Liver (tissue), 10 donors: ENCODE measurements at places on chromosomes 2 and 18. TPM values are rescaled to one million over a fixed set of nuclear protein-coding genes. Genes with fewer than 3 reads are reported as not detected.

DNA sequence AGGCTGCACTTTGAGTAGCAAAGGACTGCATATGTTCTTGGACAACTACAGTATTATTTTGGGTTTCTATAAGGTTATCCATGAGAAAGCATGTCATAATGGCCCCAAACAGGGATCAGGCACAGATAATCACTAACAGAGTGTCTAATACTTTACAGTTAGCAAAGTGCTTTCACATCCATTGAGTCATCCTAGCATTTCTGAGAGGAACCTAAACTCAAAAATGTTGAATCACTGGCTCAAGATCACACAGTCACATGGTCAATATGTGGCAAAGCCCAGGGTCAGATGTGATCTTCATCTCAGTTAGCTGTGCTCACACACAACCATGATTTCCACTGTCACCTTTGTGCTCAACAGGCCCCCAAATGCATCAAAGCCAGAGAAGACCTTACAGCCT is 156.1 kb upstream of the VRK2 start:
- no peaks in the 10 kb centered on the region for H3K4me1 ChIP-seq
- H3K27me3 ChIP-seq = no peaks in the 10 kb centered on the region
- H3K27ac ChIP-seq = no peak overlapping the region
- no peaks in the 10 kb centered on the region for H3K36me3 ChIP-seq

DNA sequence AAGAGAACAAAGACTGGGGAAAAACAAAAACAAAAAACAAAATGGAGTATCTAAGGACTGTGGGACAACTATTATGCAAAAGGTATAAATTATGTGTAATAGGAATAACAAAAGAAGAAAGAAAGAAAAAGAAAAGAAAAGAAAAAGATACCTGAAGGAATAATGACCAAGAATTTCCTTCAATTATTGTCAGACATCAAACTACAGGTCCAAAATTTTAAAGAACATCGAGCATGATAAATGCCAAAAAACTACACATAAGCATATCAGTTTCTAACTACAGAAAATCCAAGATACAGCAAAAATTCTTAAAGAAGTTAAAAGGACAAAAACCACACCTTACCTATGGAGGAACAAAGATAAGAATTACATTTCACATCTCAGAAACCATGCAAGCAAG is 93.0 kb downstream of the SPIRE1 start:
- no peaks in the 10 kb centered on the region for H3K36me3 ChIP-seq
- H3K27me3 ChIP-seq = no peaks in the 10 kb centered on the region
- H3K4me1 ChIP-seq = no peaks in the 10 kb centered on the region

DNA sequence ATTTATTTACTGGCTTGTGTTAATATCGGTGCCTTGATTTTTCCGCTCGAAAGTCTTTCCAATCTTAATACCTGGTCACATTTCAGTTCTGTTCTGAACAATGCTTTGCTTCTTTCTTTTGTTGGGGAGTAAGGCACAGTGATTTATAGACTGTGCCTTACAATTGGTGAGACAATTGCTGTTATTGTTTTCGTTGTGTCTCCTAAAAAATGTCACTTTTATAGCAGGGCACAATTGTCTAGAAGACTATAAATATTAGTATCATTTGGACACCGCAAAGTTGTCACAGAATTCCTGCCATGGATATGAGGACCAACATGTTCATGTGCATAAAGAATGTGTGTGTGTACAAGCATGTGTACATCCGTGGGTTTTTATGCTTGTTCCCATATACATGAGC is 231.9 kb downstream of the INSIG2 start:
- no peak overlapping the region for H3K27ac ChIP-seq
- no peak overlapping the region for H3K4me3 ChIP-seq
- H3K36me3 ChIP-seq = no peaks in the 10 kb centered on the region
- no peak for DNase-seq

Gene EFHD1
- 3.3 TPM for total RNA-seq

DNA sequence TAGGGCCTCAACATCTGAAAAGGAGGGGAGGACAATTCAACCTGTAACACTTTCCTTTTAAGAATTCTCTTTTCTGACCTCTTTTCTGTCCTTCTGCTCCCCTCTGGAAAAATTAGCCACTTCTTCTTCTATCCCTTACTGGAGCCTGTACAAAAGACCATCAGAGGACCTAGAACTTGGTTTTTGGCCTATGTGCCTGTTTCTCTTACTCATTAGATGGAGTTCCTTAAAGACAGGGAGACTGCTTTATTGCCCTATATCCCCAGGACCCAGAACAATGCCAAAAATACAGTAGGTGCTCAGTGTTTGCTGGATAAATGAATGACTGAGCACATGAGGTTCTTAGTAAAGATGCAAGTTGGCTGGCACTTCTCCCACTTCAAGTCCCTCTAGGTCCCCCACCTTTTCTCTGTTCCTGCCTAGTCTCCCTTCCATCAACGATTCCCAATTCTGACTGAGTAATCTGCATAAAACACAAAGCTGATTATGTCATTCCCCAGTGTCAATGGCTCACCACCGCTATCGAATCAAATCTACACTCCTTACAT is 114.2 kb downstream of the DDX1 start:
- peaks cover 3% of the 10 kb centered on the region for H3K4me1 ChIP-seq
- no peak overlapping the region for H3K4me3 ChIP-seq
- no peaks in the 10 kb centered on the region for H3K27me3 ChIP-seq
- no peak for DNase-seq
